ENCODE measurements at places on chromosomes 5 and 9.

GRCh38 chr9:127878652-127879390, 1.3 kb upstream of the AK1 start:
- DNase-seq = no peak

GRCh38 chr9:20220286-20220685, 402.0 kb downstream of the MLLT3 start:
- DNase-seq = no peak

DNA sequence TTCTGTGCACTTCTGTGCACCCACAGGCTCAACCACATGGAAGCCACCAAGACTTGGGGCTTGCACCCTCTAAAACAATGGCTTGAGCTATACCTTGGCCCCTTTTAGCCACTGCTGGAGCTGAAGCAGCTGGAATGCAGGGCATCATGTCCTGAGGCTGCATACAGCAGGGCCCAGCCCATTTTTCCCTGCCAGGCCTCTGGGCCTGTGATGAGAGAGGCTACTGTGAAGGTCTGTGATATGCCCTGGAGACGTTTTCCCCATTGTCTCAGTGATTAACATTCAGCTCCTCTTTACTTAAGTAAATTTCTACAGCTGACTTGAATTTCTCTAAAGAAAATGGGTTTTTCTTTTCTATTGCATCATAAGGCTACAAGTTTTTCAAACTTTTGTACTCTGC, 134.0 kb upstream of the EGFLAM start:
- DNase-seq = no peak

DNA sequence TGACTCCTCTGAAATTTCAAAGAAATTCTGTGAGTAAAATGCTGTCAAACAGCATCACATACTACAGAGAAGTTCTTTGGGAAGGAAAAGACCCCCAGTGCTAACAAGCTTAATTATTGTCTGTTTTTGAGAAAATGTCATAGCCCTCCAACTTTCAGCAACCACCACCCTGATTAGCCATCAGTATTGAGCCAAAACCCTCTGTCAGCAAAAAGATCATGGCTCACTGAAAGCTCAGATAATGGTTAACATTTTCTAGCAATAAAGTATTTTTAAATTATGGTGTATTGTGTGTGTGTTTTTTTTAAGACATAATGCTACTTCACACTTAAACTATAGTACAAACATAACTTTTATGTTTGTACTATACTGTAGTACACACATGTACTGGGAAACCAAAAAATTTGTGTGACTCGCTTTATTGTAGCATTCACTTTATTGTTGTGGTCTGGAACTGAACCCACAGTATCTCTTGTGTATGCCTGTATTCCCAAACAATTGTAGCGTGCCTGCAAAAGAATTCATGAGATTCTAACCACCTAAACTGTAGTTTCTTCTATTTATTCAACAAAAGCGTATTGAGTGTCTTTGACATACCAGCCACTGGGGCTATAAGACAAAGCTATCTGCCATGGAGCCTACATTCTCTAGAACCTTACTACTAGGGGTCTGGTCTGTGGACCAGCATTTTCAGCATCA, 31.6 kb downstream of the TLE4 start:
- DNase-seq = no peak

- DNase-seq = no peak
These were observed 83.3 kb upstream of the RORB start for GRCh38 chr9:74413876-74414275.

- DNase-seq = no peak
These were observed 116.3 kb upstream of the SLC25A48 start for GRCh38 chr5:135718151-135718550.

- no peak for DNase-seq
These were observed 12.6 kb downstream of the LRSAM1 start for GRCh38 chr9:127463911-127464310.

DNA sequence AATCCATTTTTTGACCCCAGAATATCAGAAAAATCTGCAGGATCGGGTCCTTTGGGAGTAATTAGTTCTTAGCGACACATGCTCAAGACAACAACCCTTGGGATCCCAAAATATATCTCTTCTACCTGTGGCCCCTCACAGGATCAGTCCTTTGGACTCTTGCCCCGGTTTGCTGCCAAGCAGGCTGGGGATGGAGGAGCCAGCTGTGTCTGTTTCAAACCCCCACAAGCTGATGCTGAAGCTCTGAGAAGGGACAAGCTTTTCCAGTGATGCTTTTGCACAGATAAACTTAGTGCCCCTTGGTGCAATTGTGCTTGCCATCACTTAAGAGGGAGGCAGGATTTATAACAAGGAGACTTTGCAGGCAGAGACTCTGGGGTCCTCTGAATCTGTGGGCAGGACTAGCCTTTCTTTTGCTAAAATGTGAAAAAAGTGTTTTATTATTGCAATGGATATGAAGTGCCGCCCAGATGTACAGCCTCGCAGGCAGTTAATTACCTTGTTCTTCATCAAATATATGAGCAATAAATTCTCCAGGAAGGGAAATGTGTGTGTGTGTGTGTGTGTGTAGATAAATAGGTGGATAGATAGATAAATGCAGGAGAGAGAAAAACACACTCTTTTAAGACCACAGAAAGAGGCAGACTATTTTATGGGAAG, 9.6 kb upstream of the LHX2 start:
- no peak for DNase-seq

GRCh38 chr9:72952914-72953313, at the start of gene ALDH1A1:
Gene ALDH1A1, minus strand, starts transcription at chr9:72953053. Its CDS starts 53 bp downstream, at chr9:72953000.
- no peak for DNase-seq

DNA sequence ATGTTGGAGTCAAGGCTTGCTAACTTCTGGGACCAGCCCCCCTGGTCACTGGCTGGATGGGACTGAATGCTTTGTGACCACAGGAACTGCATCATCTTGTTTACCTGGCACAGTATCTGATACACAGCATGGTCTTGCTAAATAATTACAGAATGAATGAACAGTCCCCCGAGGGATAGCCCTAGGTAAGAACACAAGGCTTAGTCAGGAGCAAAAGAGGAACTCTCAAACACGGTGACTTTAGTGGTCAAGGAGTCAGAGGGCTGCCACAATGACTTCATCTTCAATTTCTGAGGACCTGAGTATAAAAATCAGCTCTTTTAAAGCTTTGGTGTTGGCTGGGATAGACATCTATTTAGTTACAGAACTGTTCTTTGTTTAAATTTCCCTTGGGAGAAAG, 15.1 kb upstream of the CXCL14 start:
- no peak for DNase-seq

GRCh38 chr5:172499287-172499686, 45.0 kb upstream of the SH3PXD2B start:
- DNase-seq = no peak

DNA sequence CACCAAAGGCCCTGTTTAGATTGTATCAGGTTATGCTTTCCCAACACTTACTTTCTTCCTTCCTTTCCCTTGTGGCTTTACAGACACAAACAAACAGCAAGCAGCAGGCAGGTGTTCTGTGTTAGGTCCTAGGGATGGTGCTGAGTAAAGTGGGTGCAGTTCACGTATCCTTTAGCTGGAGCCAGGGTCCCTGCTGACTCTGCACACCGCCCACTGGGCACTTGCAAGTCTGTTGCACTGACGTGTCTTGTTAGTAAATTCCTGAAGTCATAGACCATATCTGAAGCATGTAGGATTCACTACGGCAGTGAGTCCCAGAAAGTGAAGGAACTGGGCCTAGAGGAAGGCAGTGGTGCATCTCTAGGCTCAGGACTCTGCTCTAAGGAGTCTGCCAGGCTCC, 96.5 kb downstream of the DAPK1 start:
- no peak for DNase-seq

GRCh38 chr5:1108023-1108864, 3.6 kb downstream of the SLC12A7 start:
- DNase-seq = no peak

All from activated T-helper 9 cell treated with anti-CD3 and anti-CD28 coated beads, Interleukin-2, amount 50 U/mL, for 16 hours (primary cell).